ENCODE measurements at places on chromosomes 7 and 10.

GRCh38 chr7:27207348-27207985 is 7.6 kb upstream of the HOXA13 start:
- DNase-seq: no peak

DNA sequence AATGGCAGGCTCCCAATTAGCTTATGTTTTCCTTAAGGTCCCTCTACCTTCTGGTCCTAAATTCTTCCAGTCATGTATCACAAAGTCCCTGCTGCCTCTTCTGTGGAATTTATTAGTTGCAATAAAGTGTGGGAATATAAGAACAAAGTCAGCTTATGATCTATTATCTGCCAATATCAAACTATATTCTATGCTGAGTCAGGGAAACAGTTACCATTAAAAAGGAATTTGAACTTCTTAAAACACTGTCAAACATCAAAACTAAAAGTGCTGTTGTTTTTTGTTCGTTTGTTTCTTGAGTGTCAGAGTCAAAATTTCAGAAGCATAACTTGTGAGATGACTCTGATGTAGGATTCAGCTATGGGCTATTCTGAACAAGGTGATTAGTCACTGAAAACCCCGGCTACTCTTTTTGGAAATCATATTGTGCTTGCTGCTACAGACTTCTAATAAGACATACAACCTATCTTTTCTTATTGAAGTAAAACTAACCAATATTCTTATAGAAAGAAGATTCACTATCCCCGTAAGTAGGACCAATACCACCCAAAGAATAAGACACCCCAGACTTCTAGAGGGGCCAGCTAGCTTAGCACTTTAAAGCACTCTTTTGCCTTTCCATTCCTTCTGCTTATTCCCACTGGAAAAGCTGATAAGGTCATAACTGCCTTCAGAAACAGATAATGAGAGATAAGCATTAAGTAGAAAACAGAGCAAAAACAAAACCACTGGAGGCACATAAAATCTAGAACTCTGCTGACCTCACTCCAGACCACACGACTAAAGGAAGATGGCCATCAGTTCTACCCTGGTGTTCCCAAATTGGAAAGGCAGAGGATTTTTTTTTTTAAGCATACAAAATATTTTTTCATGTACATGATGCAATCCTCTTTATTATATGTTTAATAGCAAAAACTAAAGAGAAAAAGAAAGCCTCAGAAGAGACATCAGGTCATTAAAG is 370.6 kb downstream of the PARD3 start:
- no peak for DNase-seq

DNA sequence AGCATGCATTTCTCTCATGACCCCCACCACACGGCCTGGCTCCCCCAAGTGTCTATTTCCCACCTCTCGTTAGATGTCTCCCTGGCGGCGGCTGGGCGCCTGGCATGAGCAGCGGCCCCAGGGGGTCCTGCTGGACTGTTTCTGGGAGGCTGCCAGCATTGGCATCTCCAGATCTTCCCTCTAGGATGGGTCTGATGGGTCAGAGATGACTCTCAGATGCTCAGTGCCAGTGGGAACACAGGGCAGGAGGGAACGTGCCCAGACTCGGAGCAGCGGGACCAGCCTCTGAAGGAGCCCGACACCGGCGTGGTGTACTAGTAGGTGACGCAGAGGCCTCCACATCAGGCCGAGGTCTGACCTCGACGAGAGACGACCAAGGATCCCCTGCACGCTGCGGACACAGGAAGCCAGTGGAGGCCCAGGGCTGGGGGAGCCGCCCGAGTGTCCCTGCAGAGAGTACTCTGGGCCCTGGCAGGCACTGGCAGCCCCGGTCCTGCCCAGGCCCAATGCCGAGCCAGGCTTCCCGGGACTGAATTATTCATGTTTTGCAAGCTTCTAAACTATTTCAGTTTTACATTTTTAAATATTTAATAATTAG is 238.8 kb downstream of the ELFN1 start:
- DNase-seq: no peak

DNA sequence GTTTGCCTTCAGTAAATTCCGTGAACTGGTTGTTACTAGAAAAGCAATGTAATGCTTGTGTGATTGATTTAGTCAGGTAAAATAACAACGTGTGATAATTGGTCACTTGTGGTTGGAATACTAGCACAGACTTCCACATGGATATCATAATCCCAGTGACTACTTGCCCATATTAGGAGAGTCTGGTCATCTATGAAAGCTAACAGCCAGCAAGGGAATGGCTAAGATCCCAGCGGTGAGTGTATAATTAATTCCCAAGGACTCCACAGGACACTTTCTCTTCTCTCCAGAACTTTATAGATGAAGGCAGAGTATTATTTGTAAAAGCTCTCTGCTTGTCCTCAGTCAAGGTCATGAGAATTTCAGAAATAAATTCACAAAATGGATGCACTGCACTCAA is 662.6 kb upstream of the TEX47 start:
- no peak for DNase-seq

DNA sequence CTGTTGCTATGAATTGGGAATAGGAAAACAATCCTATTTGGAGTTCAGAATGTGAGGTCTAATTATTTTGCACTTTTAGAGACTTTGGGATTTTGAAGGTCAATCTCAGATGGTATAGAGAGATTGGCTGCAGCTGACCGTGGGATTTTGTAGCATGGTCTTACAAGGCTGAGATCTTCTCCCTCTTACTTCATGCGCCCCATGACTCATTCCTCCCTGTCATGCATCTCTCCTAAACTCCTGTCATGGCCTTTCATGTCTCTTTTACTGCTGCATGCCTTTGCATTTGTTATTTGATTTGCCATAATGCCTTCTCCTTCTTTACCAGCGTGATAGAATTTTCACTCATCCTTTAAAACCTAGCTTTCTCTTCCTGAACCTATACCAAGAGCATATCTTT is 133.1 kb downstream of the BBS9 start:
- no peak for DNase-seq

DNA sequence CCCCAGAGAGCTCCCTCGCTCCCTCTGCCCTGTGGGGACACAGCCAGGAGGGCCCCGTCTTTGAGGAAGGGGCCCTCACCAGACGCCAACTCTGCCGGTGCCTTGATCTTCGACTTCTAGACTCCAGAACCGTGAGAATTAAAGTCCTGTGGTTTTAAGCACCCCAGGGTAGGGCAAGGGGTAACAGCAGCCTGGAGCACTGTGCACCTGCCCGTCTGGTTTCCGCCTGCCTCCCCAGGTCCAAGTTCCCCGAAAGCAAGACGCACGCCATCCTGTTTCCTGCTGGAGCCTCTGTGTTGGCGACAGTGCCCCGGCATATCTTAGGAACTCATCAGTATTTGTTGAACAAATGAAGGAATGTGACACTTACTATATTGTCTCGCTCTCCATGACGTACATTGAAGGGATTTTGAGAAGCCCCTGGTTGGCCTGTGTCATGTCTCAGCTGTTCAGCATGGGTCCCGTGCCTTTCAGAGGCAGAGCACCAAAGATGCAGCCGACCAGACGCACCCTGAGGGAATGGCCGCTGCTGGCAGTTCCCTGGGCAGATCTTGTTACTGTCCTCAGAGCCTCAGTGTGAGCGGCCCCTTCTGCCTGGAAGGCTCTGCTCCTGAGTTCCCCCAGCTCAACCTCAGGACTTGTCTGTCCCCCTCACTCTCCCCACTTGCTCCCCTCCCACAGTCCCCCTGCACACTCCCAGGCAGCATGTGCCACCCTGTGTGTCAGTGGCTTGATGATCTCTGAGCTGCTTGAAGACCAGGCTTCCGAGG is 226.2 kb downstream of the TCERG1L start:
- no peak for DNase-seq

DNA sequence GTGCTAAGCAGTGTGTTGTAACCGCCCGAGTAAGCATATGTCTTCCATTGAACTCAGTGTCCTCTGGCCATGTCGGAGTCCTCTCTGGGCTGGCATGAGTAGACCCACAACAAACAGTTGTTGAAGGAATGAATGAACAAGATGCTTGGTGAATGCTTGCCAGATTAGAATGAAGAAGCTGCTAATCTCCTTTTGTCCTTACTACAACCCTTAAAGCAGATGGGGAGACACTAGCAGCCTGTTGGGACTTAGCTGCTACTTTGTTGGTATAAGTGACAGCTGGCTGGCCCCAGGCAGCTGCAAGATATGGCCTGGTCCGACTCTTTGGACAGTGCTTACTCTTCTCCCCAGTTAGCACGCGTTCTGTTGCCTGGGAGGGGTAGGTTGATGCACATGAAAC is 370.1 kb downstream of the RPS24 start:
- DNase-seq: no peak

DNA sequence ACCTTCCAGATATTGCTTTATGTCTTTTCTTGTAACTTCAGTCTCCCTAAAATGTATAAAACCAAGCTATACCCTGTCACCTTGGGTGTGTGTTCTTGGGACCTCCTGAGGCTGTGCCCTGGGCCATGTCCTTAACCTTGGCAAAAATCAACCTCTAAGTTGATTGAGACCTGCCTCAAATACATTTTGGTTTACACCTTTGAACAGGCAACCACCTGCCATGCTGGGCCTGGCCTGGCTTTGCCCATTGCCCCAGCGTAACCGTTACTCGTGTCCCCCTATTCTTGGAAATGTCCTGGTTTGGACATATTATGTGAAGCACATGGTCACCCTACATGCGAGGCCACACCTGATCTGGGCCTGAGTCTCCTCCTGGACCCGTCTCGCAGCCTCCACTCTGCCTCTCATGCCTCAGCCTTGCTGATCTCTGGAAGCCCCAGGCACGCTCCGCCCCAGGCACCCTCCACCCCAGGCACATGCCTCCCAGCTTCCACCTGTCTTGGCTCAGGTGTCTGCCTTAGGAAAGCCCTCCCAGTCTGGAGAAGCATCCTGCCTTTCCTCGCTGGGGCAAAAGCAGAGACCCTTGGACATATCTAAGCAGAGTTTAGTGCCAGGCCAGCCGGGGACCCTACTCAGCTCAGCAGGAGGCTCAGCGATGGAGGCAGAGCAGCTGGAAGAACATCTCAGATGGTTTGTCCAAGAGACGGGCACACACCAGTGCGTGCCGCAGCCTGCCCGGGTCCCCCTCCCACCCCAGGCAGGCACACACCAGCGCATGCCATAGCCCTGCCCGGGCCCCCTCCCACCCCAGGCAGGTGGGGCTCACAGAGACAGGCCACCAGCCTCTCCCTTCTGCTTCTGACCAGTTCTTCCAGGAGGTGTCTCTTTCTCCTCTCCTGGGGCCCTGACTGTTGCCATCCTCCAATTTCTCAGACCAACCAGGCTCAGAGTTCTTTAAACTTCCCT is 4.0 kb upstream of the VIPR2 start:
- no peak for DNase-seq

DNA sequence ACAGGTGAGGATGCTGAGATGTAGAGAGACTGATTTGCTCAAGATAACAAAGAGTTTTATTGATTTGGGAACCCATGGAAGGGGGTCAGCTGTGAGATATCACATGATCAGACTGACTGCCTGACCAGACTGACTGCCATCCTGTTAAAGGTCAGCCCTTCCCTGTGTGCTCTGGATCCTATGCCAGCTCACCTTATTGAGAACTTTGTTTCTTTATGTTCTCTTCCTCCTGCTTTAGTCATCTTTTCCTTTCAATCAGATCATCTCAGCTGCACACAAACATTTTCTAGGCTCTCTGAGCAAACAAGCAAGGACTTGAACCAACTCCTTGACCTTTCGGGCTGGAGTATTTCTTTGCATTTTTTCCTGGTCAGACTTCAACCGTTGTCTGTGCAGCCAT is 50.0 kb upstream of the MTPN start:
- DNase-seq: no peak

DNA sequence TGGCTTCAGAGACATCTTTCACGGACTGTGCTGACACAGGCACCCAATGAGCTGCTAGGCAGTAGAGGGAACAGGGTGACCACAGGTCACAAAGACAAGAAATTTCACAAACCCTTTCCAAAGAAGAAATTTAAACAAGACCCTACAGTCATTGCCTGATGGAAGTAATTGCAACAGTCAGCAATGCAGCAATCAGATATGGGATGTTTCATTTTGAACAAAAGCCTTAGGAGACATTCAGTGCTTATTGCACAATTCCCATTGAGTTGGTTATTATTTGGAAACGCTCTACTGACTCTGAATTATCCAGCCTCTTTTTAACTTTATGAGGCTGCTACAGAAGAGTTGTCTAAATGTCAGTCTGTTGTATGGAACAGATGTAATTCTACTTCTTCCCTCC is 85.5 kb downstream of the ETV1 start:
- no peak for DNase-seq

DNA sequence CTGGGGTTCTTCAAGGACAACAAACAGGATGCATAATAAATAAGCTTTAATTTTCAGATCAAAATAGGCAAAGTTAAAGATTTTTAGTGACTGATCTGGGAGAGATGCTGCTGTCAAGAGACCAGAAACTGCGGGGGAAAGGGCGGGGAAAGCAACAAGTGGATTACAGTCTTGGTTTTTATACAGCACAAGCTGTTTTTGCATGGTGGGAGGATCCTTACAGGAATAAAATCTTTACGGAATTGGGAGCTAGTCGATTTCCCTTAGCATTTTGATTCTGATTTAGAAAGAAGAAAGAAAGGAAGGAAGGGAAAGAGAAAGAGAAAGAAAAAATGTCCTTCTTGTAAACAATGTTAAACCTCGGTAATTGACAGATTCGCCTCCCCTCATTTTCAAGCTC is 242.3 kb upstream of the SP8 start:
- DNase-seq: no peak

Data from GM13977 (cell line).